ENCODE measurements at places on chromosomes 4 and X.

DNA sequence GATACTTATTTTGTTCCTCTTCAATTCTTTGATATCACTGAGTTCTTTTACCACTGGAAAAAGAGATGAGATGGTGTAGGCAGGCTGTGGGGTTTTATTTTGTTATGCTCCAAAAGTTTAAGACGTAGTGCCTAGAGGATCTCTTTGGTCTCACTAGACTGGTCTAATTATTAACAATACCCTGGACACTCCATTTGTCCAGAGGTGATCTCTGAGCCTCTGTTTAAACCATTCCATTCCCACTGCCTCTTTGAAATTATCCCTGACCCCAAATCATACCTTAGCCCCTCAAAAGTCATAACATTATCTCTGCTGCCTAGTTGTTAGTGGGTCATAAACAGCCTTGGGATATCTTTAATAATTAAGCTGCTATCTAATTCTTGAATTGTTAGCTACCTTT, 24.2 kb downstream of the SMPX start:
- no peak for DNase-seq

DNA sequence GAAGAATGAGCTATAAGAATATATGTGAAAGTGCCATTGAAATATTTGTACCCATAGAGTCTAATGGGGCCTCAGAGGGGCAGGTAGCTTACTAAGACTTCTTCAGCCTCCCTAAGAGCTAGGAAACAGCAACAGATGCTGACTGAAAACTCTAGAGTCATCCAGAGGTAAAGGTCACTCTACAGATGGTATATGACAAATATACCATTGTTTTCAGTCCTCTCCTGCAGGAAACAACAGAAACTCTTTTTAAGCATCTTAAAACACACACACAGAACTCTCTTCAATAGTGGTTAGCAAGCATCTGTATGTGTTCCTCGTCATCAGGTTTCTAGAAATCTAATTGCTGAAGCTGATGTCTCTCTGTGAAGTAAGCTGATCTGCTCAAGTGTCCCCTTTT, 313.8 kb upstream of the GATB start:
- no peak for DNase-seq

- no peak for DNase-seq
Observed at GRCh38 chrX:136446208-136446607, 41.5 kb upstream of the BRS3 start.

- DNase-seq, result no peak
Observed at GRCh38 chr4:113349430-113349829, 300.0 kb downstream of the ANK2 start.

DNA sequence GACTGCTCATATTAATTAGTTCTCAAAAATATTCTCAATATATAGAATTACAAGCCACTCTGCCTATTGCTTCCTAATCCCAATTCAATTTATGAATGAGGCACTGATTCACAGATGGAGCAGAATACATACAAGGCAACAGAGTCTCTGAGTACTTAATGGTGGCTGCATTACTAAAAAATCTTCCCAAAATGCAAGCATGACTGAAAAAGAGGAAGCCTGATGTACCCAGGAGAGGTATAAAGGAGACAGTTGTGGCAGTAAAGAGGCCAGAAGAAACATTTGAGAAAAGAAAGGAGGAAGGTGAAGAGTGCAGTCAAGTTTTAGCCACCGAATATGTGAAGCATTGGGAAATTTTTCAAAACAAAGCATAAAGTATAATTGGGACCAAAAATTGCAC, 163.2 kb upstream of the INTU start:
- DNase-seq, result no peak

DNA sequence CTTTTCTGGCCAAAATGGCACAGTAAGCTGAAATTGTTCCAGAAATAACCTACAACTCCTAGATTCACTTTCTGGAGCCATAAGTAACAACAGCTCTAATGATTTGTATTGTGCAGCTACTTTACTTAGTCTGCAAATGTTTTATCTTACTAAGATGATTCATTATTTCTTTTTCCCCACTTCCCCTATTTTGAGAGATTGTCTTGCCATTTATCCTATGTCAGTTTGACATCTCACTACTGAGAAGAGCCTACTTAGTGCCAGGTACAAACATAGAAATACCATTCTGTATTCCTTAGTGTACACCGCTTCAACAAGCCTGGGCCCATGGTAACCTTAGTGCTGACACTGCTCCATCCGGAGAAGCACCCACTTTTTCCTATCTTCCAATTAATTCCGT, 13.8 kb upstream of the STK26 start:
- DNase-seq, result no peak

- no peak for DNase-seq
Observed at GRCh38 chr4:88998001-88998400, 59.0 kb downstream of the FAM13A start.

DNA sequence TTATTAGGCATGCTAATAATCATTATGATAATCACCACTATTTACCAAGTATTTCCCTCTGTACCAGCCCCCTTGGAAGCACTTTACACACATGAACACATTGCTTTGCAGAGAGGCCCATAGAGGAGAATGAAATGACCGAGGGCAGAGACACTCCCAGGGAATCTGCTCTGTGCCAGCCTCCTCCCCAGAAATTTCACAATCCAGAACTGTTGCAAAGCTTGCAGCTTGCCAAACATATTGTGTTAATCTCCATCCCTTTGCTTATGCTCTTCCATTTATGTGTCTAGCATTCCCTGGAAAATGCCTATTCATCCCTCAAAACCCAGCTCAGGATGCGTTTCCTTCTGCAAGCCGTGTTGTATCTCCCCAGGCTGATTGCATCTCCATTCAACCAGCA, 37.8 kb downstream of the CYTL1 start:
- DNase-seq, result no peak

GRCh38 chrX:139738581-139738980, 30.6 kb upstream of the MCF2 start:
- DNase-seq, result no peak

DNA sequence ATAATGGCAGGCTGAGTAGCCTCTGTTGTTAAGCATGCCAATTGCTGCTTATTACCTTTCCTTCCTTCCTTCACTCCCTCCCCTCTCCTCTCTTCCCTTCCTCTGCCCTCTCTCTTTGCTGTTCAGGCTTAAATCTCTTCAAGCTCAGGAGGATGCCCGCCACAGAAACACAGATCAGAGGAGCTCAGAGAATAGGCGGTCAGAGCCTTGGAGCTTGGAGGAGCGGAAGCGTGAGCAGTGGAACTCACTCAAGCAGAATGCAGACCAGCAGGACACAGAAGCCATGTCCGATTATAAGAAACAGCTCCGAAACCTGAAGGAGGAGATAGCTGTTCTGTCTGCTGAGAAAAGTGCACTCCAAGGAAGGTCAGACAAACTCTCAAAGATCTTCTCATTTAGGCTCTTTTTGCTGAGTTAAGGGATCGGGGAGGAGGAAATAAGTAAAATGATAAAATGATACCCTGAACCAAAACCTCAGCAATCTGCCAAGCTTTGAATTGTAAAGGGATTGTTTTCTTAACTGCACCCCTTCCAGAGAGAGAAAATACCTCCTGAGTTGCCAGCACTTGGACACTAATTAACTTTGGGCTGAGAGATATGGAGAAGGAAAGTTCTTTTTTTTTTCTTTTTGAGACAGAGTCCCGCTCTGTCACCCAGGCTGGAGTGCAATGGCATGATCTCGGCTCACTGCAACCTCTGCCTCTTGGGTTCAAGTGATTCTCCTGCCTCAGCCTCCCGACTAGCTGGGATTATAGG, 20.9 kb downstream of the SPATA18 start:
- DNase-seq, result no peak

GRCh38 chrX:72048510-72049455, 82.9 kb downstream of the RTL5 start:
- no peak for DNase-seq

DNA sequence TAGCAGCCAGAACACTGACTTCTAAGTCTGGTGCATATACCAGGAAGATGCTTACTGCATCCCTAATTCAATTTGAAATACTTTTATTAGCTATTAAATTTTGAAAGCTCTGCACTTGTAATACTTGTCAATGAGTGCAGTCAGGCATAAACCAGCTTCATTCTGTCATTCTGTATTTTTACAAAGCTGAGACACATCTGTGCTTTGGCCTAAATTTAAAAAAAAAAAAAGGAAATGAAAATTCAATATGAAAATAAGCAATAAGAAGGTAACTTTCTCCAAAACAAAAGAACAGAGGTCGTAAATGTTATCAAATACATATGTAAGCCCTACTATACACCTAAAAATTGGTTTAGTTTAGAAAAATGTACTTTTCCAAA, 7.0 kb downstream of the SMIM14 start:
- DNase-seq, result no peak

DNA sequence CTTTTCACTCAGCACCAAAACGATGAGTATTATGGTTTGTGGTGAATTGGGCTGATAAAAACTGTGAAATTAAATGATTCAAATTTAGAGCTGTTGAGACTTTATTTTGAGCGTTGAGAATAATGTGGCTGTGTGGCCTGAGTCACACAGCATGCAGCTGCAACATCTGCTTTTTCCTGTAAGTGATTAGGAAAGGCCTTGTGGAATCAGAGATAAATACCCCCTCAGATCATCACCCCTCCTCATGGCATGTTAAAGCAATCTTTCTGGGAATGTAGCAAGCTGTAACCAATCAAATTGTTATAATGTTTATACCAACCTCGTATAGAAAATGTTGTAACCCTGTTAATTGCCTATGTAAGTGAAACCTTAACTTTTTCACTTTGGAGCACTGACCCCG, 90.0 kb upstream of the GRPR start:
- DNase-seq, result no peak

GRCh38 chrX:56281789-56282188, 49.6 kb downstream of the KLF8 start:
- no peak for DNase-seq

GRCh38 chr4:101981756-101982155, 191.2 kb downstream of the BANK1 start:
- no peak for DNase-seq

- no peak for DNase-seq
Observed at GRCh38 chrX:20329435-20329834, 62.7 kb upstream of the RPS6KA3 start.

DNA sequence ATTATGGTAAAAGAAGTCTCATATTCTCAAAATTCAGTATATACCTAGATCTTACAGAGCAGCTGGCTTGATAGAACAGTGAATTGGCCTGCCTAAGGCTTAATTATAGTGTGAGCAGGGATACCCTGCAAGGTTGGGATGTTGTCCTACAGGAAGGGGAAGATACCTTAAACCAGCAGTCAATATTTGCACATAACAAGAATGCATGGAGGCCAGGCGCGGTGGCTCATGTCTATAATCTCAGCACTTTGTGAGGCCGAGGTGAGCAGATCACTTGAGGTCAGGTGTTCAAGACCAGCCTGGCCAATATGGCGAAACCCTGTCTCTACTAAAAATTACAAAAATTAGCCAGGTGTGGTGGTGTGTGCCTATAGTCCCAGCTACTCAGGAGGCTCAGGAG, 58.7 kb upstream of the ABCG2 start:
- DNase-seq, result no peak

GRCh38 chrX:22147942-22148341, 115.8 kb downstream of the PHEX start:
- no peak for DNase-seq

- DNase-seq, result no peak
Observed at GRCh38 chr4:72377491-72378194, 191.4 kb downstream of the ADAMTS3 start.

DNA sequence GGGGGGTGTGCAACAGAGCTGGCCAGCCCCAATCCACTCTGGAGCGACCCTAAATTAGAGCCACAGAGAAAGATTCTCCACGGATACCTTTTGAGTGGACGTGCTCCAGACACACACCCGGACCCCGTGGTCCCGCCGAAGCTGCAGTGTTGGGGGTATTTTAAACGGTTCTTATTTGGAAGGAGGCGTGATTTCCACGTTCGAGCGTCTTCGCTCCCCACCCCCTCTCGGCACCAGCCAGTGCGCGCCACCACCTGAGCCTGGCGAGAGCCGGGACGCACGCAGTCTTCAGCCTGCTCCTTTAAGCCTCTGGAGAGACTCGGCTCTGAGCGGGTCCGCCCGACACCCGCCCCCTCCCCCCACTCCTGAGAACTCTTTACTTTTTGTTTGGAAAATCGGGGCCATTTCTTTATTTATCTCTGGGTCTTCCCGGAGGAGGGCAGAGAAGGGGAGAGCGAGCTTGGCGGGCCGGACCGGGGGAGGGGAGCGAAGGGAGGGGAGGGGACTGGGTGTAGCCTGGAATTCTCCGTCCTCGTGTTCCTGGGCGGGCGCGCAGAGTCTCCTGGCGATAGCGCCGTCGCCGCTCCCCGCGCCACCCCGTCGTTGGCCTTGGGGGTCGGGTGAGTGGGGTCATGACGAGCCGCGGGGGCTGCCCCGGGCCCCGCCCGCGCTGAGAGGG, 668 bp upstream of the PTCHD1 start:
- no peak for DNase-seq

DNA sequence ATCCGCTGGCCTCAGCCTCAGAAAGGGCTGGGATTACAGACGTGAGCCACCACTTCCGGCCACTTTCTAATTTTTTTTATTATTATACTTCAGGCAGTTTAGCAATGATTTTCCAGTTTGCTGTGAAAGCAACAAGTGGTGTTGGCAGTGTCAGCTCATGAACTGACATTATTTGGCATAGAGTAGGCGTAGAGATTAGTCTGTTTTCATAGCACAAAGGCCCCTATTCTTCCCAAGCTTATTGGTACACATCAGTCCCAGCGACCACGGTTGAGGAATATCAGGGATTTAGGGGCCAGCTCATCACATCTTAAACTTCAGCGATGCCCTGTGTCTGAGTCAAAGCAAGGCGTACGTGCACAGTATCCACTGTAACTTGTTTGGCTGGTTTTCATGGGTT, 53.0 kb upstream of the RASSF6 start:
- no peak for DNase-seq

DNA sequence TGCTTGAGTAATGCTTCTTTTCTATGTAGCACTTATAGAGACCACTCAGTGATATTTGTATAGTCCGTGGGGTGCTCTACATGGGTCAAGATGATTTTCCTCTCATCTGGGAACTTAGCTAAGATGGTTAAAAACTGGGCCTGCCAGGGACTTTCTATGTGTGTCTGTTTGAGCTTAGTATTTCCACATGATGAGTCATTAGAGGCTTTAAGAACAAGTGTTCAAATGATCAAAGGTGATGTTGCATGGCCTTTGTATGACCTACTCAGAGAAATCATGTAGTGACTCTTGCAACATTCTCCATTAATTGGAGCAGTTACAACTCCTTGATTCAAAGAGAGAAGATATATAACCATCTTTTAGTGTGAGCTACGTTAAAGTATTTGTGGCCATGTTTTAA, 1480.5 kb upstream of the IGFBP7 start:
- DNase-seq, result no peak

GRCh38 chr4:76160355-76160754, 12.2 kb upstream of the NUP54 start:
- no peak for DNase-seq
